ENCODE measurements at places on chromosomes 7 and 10. TPM values are rescaled to one million over a fixed set of nuclear protein-coding genes. Genes with fewer than 3 reads are reported as not detected.

GRCh38 chr7:8177109-8177933 is 84.6 kb downstream of the ICA1 start:
- DNase-seq = no peak

DNA sequence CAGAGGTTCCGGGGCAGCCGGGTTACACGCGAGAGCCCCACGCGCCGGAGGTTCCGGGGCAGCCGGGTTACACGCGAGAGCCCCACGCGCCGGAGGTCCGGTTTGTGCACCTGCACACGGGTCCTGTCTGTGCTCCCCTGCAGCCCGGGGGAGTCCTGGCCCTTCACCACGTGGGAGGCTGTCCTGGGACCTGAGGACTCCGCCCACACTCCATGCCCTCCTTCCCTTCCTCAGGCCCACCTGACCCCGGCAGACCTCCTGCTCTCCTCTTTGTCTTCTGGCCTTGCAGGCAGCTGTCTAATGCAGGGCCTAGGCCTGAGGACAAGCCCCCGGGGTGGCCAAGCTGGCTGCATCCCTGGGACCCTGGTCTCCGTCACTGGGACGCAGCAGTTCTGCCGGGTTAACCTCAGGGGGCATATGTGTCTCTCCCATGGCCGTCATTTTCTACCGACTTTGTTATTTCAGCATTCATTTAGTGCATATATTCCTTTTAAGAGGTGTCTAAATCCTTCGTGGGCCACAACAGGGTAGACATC is 374.6 kb downstream of the DNAJB6 start:
- no peak for DNase-seq

- no peak for DNase-seq
These were observed 622.6 kb upstream of the CELF2 start for GRCh38 chr10:10394933-10395658.

DNA sequence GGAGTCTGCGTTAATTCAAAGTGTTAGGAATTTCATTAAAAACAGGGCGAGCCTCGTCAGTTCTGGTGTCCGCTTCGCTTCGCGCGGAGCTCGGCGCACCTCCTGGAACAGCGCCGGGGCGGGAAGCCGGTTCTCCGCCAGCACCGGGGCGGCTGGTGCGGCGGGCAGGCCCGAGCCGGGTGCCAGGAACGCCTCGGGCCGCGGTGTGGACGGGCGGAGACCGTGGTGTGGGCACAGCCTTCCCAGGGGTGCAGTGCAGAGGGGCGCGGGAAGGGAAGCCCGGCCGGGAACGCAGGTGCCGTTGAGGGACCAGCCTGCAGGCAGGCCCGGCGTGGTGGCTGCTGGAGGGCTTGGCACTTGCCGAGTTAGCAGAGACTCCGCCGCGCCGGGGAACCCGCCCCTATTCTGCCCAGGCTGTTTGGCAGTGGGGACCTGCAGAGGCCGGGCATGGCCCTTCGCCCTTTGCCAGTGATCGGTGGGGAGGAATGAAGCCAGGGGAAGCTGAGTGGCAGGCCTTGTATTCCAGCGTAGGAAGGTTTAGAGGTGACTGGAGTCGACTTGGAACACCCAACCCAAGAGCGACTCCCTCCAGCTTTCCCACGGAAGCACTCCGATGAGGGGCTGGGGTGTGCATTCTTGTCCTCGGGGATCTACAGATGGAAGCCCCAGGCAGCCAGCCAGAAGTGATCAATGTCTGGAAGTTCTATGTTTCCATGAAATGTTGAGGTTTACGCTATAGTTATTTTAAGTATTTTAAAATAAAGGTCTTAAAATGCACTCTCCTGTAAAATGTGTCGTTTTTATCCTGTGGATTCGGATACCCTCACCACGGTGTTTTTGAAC is 945 bp upstream of the RHEB start:
- peak; percentile 28 for DNase-seq

GRCh38 chr7:93622036-93623033 is 47.8 kb upstream of the CALCR start:
- no peak for DNase-seq

DNA sequence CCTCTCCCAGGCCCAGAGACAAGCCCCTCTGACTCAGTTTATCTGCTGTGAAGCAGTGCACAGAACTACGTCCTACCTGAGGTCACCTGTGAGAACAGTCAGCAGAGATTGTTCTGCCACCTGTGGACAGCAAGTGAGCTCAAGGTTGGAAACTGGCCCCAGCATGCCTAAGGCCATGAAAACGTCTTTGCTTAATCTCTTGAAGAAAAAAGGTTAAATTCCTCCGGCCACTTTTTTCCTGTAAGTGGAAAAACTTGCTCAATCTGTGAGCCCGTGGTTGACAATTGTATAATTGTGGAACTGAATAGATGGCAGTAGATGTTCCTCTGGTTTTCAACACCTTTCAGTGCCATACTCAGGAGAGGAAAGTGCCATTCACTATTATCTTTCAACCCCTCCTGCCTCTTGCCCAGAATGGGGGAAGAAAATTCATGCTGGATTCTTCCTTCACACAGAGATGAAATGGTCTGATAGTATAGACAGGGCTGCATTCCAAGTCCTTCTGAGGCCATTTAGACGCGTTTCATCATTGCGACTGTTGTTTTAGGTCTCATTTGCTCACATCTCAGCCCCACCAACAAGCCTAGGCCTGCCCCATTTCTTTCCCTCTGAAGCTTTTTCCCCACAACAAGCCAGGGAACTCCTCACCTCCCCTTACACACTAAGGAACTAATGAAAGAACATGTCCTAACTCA is 292.9 kb downstream of the FZD1 start:
- DNase-seq = no peak

GRCh38 chr7:79149831-79150230 is 303.6 kb downstream of the MAGI2 start:
- DNase-seq = no peak

DNA sequence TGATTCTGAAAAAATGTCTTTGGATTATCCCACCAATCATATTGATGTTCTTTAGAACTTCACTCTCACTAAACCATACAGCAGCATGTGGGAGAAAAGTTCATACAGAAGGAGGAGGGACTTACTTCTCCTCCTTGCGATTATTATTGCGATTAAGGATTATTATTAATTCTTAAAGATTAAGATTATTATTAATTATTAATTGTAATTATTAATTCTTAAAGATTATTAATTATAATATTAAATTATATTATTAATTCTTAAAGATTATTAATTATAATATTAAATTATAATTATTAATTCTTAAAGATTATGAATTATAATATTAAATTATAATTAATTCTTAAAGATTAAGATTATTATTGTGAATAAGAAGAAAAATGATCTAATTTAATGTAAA is 80.5 kb downstream of the MACC1 start:
- DNase-seq = no peak

LHFPL3 gene
- total RNA-seq = not detected

ASIC3 gene
- total RNA-seq = 3.4 TPM

SPAM1 gene
- not detected for total RNA-seq
